Left colon (tissue), 2 donors: ENCODE measurements at places on chromosomes 1 and 21. TPM values are rescaled to one million over a fixed set of nuclear protein-coding genes. Genes with fewer than 3 reads are reported as not detected.

The LHX8 gene
- not detected for total RNA-seq

- DNase-seq = no peak
Observed at GRCh38 chr1:182035097-182035770, 26.3 kb downstream of the ZNF648 start.

- peak; percentile 37 for DNase-seq
Observed at GRCh38 chr1:7942214-7942921, 1.7 kb upstream of the TNFRSF9 start.

The VSIG8 gene
- total RNA-seq = not detected

- DNase-seq = no peak
Observed at GRCh38 chr1:17561561-17561985, 22.1 kb downstream of the ARHGEF10L start.

The AIRE gene
- 0.18 TPM for total RNA-seq

The LCE1D gene
- not detected for total RNA-seq

DNA sequence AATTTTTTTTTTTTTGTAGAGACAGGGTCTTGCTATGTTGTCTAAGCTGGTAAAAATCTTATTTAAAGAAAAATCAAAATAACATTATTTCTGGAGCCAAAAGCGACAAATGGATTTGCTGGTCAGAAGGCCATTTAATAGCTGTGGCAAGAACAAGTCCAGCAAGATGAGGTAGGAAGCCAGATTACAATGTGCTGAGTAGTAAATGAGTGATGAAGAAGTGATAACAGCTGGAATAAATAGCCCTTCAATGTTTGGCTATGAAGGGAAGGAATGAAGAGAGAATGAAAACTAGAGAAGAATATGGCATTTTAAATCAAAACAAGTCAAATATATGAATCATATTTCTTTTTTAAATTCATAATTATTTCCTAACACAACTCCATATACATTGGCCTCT, 34.5 kb downstream of the SYDE2 start:
- no peak for DNase-seq

The INKA2 gene
- 6.2 TPM for total RNA-seq

The ARHGEF19 gene
- 8.0 TPM for total RNA-seq

GRCh38 chr1:11342621-11343032, 69.6 kb downstream of the UBIAD1 start:
- no peak for DNase-seq

The CTXND2 gene
- not detected for total RNA-seq

The PODN gene
- total RNA-seq = 6.2 TPM

DNA sequence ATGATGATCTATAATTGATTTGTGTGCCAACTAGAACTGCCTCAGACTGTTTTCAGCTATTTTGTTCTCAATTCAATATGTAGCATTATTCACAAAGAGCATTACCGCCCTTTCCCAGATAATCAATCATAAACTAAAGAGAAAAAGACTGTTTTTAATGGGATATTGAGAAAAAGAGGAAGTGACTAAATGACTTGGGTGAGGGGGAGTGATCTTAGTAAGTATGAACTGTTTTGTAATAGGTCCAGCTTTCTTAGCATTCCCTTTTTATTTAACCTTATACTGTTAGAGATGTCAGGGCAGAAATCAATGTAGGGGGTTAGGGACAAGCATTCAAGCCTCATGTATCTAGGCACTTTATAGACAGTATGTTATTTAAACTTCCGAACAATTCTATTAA, 157.8 kb upstream of the DPYD start:
- no peak for DNase-seq

DNA sequence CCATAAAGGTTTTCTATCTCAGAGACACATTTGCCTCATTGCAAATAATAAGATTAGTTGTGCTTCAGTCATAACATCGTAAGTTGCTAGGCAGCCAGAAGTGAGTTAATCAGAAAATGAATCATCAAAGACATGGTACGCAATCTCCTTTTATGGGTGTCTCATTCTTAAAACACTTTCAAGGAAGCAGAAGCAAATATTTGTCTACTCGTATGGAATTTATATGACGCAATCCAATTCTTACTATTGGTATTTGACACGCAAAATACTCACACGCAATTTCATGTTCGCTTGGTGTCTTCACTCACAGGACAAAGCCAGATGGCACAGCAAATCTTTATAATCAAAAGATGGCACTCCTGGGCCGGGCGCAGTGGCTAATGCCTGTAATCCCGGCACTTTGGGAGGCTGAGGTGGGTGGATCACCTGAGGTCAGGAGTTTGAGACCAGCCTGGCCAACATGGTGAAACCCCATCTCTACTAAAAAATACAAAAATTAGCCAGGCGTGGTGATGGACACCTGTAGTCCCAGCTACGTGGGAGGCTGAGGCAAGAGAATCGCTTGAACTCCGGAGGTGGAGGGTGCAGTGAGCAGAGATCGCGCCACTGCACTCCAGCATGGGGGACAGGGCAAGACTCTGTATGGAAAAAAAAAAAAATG, 56.4 kb downstream of the HLCS start:
- no peak for DNase-seq

The AGMAT gene
- 25.1 TPM for total RNA-seq

- no peak for DNase-seq
Observed at GRCh38 chr1:108097018-108097417, 103.1 kb downstream of the SLC25A24 start.

The S100A2 gene
- total RNA-seq = not detected

The DDAH1 gene
- total RNA-seq = 88.5 TPM

DNA sequence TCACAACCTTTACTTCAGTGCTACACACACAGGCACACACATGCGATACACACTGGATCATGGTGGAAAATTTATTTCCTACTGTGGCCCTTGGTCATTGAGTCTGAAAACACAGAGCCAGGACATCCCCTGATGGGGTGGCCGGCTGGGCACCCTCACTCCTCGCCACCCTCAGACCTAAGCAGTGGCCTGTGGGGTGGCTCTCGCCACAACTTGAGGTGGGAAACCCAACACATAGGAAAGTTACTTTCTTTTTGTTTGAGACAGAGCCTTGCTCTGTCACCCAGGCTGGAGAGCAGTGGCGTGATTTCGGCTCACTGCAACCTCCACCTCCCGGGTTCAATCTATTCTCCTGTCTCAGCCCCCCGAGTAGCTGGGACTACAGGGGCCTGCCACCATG, 19.4 kb downstream of the CRYAA start:
- DNase-seq = no peak

GRCh38 chr1:22332795-22333499, 118.7 kb upstream of the ZBTB40 start:
- DNase-seq = no peak

GRCh38 chr21:46637952-46638746, 2.7 kb downstream of the PRMT2 start:
- DNase-seq = no peak

The LCE2B gene
- not detected for total RNA-seq

The TMEM167B gene
- 48.2 TPM for total RNA-seq

GRCh38 chr1:12166834-12167492, at the start of gene TNFRSF1B:
Gene TNFRSF1B (plus strand): TSS chr1:12166991. CDS start chr1:12167092, 101 bp downstream.
- DNase-seq = peak; percentile 67

The HECTD3 gene
- 126 TPM for total RNA-seq

DNA sequence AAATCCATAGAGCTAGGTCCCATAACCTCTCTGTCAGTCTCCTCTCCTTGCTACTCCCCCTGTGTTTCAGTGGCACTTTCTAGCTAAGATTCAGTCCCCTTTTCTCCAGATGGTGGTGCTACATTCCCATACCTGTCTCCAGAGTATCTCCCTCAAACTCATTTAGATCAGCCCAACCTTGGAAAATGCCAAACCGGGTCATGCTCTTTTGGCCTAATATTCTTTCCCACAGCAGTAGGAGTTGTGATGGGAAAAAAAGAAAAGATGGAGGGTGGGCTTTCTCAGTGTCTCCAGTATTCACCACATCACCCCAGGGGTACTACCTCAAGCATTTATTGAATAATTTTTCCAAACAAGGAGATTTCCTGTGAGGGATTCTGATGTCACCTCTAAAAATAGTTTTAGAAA, 3.2 kb upstream of the RXFP4 start:
- no peak for DNase-seq

DNA sequence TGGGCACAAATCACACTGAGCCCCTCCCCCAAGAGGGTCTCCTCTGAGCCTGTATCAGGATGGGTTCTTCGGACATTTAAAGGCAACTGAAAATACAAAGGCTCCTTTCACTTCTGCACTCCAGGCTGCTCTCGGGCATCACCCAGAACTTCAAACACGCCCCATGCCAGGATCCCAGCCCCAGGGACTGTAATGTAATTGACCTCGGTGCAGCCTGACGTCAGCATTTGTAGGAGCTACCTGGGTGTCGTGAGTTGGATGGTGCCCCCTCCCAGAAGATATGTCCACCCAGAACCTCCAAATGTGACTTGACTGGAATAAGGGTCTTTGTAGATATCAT, 95.2 kb downstream of the PSMG1 start:
- DNase-seq = no peak

The LAPTM5 gene
- 10.7 TPM for total RNA-seq

The LRRC71 gene
- not detected for total RNA-seq

GRCh38 chr1:228905701-228906101, 170.4 kb downstream of the RHOU start:
- DNase-seq = no peak

DNA sequence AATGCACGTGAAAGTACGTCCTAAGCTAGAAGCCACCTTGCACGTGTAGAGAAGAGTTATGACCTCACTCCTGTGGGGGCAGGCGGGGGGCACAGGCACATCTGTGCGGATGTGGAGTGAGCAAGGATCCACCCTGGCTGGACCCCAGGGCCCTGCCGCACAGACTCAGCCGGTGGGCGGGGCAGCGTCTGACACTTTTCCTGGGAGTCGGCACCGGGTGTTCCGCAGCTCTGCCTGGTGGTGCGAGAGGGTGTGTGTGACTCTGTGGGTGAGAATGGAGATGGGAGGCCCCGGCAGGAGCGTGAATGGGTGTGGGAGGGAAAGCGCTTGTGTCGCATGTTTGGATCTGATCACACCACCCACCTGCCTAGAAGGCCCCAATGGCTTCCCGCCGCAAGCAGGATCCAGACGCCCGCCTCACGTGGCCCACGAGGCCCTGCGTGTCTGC, 29.5 kb downstream of the RAP1GAP start:
- DNase-seq = no peak

GRCh38 chr1:65840683-65841082, 48.0 kb downstream of the PDE4B start:
- DNase-seq = no peak

DNA sequence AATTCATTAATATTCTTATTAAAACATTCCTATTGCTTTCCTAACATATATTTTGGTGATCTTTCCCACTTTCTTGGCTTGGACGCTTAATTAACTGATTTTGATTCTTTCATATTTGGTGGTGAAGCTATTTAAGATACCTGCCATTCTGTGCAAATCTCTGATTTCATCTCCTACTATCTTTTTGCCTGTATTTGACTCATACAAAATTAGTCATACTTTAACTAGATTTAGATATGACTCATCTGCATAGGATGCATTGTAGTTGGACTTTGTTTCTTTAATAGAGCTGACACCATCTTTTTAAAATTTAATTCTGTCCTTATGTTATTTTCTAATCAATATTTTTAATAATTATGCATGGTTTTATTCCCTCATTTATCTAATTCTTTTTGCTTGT, 93.8 kb upstream of the PLPPR4 start:
- no peak for DNase-seq

DNA sequence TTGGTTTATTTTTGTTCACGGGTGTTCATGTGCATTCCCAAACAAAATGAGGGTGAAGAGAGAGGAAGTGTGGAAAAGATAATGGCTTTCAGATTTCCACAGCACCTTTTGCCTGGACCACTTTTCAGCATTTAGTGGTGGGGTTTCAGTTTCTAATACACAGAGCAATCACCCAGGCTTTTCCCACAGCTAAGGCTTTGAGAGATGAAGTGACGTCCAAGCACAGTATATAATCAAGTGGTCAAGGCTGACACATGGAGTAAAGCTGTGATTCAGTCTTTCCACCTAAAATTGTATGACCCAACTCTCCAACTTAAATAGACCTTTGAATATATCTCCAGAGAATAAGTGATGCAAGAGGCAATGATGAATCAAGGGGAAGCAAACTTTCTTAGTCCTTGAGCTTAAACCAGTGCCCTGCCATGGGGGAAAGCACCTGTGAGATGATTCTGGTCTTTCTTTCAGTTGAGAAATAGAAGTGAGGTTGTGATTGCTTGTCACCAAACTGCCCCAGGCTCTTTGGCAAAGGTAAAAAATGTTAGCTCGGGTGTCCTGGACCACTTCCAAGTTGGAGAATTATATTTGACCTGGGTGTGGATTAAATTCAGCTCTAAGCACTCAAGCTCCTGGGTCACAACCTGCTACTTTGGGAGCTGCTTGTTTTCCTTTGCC, 2.4 kb upstream of the PIK3R3 start:
- DNase-seq = no peak

The RPS27 gene
- 1,062 TPM for total RNA-seq

GRCh38 chr1:202567738-202568137, 142.5 kb downstream of the SYT2 start:
- no peak for DNase-seq

The PGBD5 gene
- total RNA-seq = 2.0 TPM

- DNase-seq = no peak
Observed at GRCh38 chr1:41642922-41643821, 158.7 kb upstream of the EDN2 start.

DNA sequence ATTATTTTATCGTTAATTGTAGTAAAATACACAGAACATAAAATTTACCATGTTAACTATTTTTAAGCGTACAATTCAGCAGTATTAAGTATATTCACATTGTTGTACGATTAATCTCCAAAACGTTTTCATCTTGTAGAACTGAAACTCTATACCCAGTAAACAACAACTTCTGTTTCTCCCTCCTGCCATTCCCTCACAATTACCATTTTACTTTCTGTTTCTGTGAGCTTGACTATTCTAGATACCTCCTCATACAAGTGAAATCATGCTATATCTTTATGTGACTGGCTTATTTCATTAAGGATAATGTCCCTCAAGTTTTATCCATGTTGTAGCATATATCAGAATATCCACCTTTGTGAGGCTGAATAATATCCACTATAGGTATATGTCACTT, 156.8 kb downstream of the ST6GALNAC3 start:
- no peak for DNase-seq

DNA sequence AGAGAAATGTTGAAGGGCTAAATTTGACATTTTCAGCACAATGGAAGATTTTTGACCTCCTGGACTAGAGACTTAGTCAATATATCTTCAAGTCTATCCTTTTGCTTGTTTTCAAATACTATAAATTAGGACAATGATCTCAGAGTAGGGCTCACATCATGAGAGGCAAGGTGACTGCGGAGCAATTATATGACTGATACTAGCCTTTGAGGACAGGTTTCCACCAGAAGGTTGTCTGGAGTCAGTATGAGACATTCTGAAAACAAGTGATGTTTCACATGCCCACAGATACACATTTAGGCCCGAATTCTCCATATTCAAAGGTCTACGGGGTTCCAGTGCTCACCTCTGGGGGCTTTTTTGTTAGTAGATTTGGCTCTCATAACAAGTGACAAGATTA, 142.3 kb upstream of the SAMSN1 start:
- DNase-seq = no peak
